ENCODE measurements at places on chromosomes 3 and 15.

- no peak for DNase-seq
Measured at GRCh38 chr3:8981296-8981695, 18.0 kb upstream of the RAD18 start.

DNA sequence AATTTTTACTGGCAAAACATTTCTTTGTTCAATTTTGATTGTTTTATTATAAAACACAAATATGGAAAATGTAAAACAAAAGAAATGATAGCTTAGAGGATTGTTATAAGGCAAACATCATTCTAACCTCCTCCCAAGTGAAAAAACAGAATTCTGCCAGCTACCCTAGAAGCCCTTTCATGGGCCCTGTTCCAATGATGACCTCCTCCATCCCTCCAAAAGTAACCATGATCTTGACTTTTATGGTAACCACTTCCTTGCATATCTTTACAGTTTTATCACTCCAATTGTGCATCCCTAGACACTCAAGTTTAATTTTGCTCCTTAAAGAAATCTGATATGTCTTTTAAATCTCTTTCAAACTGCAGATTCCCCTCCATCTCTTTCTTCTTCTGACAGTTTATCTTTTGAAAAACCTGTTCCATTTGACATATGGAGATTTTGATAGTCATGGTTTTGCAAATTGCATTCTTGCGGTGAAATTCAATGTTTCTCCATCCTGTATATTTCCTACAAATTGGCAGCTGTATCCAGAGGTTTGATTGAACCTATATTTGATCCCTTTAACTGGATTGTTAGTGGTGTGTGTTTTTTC is 27.0 kb upstream of the TNFAIP8L3 start:
- DNase-seq = no peak

DNA sequence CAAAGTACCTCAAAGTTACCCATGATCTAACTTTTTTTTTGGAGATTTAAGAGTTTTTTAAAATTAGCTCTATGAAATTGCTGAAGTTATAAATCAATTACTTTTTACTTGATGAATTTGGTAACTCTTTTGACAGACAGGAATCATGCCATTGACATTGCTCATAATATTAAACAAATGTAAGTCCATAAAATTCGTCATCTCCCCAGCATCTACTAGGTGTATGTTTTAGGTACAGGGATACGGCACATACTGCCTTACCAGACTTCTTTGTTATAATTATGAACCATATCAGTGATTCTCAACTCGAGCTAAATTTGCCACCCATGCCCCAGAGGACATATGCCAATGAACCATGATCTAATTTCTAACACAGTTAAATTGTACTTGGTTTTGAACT is 247.5 kb upstream of the TGFBR2 start:
- no peak for DNase-seq

DNA sequence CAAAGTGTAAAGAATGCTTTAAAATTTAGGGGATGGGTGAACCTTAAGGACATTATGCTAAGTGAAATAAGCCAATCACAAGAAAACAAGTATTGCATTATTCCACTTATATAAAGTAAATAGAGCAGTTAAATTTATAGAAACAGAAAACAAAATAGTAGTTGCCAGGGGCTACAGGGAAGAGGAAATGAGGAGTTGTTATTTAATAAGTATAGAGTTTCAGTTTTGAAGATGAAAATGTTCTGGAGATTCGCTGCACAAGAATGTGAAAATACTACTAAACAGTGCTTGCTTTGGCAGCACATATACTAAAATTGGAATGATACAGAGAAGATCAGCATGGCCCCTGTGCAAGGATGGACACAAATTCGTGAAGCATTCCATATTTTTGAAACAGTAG is 32.0 kb downstream of the DNAH12 start:
- DNase-seq = no peak

DNA sequence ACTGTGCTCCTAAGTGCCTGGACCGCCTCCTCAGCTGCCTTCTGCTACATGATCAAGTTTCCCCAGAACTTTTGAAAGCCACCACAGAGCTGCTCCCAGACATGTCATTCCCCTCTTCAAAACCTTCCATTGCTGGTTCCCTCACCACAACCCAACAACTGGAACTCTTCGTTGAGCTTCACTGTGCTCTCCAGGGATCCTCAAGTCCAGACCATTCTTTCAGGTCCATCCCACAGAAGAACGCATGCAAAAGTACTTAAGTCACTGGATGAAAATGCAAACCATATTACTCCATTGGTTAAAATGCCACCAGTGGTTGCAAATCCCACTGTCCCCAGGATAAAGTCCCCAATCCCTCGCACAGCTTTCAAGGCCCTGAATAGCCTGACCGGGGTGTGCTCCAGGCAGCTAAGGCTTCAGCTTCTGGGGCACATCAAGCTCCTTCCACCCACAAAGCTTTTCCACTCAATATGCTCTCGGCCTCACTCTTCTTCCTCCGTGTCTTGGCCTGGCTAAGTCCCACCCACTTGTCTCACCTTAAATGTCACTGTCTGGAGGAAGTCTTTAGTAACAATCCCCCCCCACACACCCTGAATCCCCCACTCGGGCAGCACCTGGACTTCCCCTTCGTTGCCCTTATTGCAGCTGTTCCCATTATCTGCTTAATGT is 84.8 kb downstream of the XXYLT1 start:
- no peak for DNase-seq

DNA sequence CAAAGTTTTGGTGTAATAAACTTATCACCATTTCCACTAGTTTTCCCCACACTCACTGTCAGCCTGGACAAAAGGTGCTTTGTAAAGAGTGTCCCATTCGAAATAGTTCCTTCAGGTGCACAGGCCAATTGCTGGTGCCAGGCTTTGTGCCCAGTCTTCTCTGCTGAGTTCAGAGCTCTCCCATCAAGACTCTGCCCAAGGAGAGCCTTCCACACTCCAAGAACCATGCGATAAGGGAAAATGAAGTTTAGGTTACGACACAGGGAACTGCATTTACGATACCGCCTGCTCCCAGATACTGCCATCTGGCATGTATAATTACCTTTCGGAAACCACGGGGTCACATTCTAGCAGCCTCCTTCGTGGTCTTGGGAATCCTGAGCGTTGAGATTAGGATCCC is 379.6 kb downstream of the MECOM start:
- no peak for DNase-seq

DNA sequence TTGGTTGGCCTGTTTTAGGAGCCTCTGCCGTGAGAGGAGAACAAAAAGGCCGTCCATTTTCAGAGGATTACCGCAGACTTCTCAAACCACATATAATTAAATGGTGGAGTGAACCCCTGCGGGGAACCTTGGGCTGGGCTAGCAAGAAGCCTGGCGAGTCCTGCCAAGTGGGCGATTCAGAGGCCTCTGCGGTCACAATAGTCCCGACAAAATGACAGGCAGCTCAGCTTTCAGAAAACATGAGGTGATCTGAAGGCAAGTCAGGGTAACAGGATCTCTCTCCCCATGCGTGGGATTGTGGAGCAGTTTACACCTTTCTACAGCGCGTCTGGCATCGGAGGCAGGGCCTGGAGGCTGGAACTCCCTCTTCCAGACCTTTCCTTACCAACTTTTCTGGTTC is 134.8 kb downstream of the ASB7 start:
- no peak for DNase-seq
